ENCODE measurements at places on chromosomes 7 and 10.

DNA sequence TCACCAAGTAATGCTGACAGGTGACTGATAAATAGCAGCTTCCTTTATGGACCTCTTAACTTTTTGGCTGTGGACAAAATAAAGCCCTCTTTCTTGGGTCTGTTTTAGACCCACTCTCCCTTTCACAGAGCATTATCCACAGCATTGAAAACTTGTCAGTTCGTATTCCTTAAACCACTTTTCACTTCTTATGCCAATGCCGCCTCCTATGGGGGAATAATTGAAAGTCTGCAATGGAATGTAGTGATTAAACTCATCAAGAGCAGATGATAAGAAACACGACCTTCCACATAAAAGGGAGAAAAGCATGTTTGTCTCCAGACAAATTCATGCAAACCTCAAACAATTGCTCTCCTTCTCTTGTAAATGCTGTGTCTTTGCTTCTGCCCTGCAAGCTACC, 153.4 kb downstream of the SORCS1 start:
- no peak for DNase-seq

DNA sequence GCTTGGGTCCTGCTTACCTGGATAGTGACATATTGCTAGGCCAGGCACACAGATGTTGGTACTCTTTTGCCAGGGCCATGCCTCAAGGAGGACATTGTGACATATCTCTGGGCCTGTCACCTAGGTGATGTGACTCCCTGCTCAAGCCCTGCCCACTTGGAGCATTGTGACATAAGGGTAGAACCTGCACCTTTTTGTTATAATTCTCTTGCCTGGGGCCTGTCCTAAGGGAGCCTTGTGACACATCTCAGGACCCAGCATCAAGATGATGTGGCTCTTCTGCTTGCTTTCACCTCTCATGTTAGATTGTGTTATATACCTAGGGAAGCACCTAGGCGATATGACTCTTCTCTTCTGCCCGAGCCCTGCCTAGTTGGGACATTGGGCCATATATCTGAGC, 57.4 kb downstream of the ZNF736 start:
- no peak for DNase-seq

DNA sequence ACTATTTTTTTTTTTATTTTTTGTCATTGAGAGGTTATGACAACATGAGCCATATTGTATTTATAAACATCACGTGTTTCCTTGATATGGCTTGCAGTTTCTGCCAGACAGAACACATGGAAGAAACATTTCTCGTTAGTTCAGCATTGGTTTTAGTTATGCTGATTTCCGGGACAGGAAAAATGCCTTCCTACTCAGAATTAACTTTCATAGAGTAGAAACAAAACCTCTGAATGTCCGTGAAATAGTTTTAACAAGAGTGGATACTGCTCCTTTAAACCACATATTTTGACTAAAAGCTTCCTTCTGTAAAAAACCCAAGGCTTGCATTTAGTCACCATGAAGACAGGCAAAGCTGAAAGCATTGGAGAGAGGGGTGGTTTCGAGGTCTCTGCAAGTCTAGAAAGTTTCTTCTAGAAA, 240.4 kb downstream of the KIAA1217 start:
- DNase-seq, result no peak

GRCh38 chr10:117334926-117335325, 40.3 kb downstream of the PDZD8 start:
- no peak for DNase-seq

- no peak for DNase-seq
Measured at GRCh38 chr7:76054123-76055120, 6.5 kb downstream of the MDH2 start.

- no peak for DNase-seq
Measured at GRCh38 chr7:32890010-32890792, 1.4 kb downstream of the KBTBD2 start.

- no peak for DNase-seq
Measured at GRCh38 chr7:154231732-154232131, 179.5 kb downstream of the DPP6 start.

- DNase-seq, result peak; percentile 7
Measured at GRCh38 chr10:87093632-87094372, 841 bp downstream of the GLUD1 start.

DNA sequence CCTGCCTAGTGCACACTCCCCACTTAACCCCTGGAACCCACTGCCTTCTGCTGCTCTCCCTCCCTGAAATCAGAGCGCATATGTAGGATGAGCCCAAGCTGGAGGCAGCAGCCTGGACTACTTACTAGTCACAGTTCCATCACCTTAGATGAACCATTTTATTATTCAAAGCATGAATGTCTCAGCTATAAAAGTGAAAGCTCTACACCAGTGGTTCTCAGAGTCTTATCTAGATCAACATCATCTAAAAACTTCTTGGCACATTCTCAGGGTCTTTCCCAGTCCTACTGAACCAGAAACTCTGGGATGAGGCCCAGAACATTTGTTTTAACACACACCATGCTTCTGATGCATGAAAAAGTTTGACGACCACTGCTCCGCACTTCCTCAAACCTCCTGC, 100.3 kb upstream of the ANK3 start:
- DNase-seq, result no peak

- peak; percentile 58 for DNase-seq
Measured at GRCh38 chr10:18651324-18652007, at the start of gene NSUN6. Gene NSUN6, minus strand, starts transcription at chr10:18651587. Its CDS starts 384 bp downstream, at chr10:18651203.

GRCh38 chr10:113965077-113965476, 78.6 kb upstream of the ADRB1 start:
- DNase-seq, result no peak

GRCh38 chr7:158399762-158400161, 187.9 kb downstream of the PTPRN2 start:
- DNase-seq, result no peak

GRCh38 chr7:95229301-95229700, 95.0 kb downstream of the PON1 start:
- no peak for DNase-seq

GRCh38 chr10:26457088-26457487, 18.9 kb downstream of the APBB1IP start:
- no peak for DNase-seq

DNA sequence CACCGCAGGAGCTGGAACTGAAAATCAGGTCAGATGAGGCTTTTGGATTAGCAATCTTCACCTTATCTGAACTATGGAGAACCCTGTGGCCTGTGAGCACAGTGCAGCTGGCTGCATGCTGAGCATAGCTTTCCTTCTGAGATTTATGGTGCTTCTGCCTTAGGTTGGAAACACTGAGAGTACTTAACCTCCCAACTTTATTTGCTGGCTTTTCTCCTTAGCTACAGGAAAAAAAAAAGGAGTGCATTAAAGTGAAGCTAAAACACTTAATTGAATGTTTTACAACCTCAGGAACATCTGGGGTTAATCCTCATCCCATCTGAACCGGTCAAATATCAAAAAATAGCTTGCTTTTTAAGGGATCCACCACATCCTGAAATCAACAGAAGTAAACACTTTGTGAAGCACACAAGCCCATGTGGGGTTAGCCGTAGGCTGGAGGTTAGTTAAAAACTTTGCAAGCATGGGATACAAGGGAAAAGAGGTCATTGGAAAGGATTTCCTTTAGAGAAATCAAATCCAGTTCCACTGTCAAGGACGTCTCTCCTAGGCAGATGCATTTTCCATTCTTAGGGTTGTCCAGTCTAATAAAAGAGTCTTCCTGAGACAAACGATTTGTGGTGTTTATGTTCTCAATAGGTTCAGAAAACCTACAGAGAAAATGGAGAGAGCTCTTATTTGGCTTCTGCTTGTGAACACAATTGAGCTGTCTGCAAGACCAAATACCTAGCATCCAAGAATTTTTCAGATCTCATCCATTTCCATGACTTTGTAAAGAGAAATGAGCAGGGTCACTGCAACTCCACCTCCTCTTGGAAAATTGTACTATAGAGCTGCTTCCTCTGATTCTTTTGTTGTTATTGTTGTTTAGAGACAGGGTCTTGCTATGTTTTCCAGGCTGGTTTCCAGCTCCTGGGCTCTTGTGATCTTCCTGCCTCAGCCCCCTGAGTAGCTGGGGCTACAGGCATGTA, 470.4 kb upstream of the IGFBP3 start:
- no peak for DNase-seq
